Effector CD8-positive, alpha-beta T cell (primary cell): ENCODE measurements at places on chromosomes 3 and 15.

GRCh38 chr15:62503451-62503850, 338.4 kb upstream of the C2CD4B start:
- DNase-seq = no peak

DNA sequence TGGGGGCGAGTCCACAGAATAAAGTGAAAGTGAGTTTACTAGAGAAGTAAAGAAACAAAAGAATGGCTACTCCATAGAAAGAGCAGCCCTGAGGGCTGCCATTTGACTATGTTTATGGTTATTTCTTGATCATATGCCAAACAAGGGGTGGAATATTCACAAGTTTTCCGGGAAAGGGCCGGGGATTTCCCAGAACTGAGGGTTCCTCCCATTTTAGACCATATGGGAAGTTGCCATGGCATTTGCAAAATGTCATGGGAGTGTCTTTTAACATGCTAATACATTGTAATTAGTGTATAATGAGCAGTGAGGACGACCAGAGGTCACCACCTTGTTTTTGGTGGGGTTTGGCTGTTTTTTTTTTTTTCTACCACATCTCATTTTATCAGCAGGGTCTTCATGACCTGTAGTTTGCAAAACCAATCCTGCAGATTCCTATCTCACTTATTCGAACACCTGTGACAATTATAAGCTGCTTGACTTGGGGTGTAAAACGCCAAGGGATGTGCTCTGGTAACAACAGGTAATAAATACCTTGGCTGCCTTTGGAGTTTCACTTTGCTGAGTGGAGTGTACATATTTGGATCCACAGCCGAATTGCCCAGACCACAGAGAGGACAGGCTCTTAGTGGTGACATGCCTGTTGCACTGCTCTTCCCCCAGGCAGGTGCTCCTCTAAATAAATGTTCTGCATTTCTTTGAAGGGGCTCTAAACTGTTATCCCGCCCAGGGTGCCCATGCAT, 43.6 kb downstream of the C2CD4B start:
- DNase-seq = no peak

DNA sequence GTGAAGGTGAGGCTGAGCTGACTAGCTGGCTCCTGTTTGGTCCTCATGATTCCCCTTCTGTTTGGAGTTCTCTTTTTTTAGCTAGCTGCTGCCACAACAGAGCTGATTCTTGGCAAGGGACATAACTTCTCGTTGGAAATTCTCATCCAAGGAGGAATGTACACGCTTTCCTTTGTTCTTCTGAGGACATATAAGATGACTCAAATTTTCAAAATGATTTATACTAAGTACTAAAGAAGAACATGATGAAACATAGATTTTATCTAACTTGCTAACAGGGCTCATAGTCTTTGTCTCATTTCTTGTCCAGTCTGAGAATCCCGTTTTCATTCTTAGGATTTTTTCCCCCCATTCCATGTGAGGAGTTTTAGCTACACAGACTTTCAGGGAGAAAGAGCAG, 2.9 kb upstream of the TFG start:
- DNase-seq = no peak

DNA sequence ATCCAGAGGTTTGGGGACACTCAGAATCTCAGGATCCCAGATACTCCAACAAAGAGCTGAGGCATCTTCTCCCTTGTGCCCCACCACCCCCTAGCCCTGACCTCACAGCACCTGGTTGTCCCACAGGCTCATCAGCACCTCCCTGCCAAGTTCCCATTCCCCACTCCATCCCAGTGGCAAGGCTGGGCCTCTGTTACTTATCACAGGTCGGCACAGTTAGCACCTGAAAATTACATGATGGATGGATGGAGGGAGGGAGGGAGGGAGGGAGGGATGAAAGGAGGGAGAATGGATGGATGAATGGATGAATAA, 12.8 kb downstream of the MYL3 start:
- DNase-seq = no peak

DNA sequence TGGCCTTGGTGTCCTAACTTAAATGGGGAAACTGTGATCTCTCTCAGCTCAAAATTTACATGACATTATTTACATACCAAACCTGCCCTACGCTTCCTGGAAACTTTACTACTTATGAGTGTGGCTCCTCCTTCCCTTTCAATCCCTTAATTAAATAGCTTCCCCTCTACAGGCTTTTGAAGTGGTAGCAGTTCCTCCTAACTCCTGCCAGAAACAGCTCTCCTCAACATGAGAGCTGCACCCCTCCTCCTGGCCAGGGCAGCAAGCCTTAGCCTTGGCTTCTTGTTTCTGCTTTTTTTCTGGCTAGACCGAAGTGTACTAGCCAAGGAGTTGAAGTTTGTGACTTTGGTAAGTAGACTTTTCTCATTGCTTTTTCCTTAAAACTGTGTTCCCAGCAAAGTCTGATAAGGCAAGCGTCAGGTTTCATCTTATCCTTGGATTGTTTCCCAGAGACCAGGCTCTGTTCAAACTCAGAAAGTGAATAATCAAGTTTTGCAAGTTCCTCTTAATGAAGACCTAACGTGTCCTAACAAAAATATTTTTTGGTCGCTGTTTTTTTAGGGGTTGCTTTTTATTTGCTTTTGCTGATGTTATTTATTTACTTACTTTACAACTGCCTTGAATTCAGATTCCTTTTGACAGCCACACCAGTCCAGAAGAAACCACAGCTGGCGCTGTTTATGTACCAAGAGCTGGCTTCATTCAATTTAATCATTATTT, at the start of gene ACP3:
ACP3 (plus strand) TSS at position 179 of the 720 bp plus-strand sequence; CDS start at position 229, 50 bp downstream.
- DNase-seq = no peak

- no peak for DNase-seq
Measured at GRCh38 chr3:180283251-180283650, 246.5 kb upstream of the PEX5L start.

GRCh38 chr3:180282386-180282785, 245.6 kb upstream of the PEX5L start:
- no peak for DNase-seq

- DNase-seq = no peak
Measured at GRCh38 chr3:94440767-94441493, 378.1 kb downstream of the NSUN3 start.

DNA sequence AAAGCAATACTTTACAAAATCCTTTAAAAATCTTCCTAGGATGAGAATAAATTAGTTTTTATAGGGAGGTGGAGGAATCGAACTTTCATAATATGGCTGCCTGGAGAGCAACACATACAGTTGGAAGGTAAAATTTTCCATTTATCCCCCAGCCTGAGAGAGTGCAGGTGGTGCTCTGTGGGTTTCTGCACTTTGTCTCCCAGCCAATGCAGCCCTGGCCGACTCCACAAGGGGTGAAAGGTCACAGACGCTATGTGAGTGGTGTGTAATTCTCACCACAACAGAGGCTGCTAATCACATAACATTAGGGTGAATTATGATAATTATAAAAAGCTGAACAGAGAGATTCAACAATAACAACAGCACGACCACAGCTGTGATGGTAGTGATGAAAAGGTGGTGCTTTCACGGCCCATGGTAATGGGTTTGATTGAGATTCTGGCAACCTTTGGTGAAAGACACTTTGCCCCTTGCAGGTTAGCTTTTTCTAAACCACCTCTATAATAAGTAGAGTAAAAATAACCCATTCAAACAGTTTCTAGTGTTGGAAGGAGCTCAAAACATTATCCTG, 30.1 kb upstream of the NANOGP8 start:
- no peak for DNase-seq

- no peak for DNase-seq
Measured at GRCh38 chr3:123694366-123695087, 109.7 kb upstream of the HACD2 start.

DNA sequence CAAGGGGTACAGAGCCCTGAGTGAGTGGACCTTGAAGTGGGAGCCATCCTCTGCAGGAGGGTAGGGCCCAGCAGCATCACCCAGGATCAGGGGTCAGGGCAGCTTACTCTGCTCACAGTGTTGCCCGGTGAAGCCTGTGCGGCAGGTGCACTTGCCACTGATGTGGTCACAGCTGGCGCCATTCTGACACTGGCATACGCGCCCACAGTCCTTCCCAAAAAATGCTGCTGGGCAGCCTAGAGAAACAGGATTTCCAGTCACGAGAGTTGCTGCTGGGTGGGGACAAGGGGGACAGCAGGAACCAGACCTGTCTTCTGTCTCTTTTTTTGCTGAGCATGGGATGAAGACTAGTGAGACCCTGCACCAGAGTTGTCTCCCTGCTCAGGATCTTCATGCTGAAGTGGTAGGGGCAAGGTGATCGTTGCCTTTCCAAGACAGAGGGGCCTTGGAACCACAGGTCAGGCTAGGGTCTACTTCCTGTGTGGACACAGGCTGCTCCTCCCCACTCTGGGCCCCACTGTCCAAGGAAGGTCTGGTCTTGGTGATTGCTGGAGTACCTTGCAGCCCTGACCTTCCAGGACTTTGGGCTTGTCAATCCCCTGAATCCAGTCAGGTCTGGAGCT, 46.9 kb downstream of the RAB11A start:
- DNase-seq = no peak

DNA sequence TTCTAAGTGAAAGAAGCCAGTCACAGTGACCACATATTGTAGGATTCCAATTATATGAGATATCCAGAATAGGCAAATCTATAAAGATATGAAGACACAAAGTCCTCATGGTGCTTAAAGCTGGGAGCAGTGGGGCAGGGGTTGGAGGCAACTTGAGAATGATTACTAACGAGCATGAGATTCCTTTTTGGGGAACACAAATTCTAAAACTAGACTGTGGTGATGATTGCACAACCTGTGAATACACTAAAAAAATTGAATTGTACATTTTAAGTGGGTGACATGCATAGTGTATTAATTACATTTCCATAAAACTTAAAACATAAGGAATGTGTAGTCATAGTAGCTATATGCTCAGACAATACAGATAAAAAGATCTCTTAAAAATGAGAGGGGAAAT, 103.2 kb downstream of the DPH6 start:
- DNase-seq = no peak

DNA sequence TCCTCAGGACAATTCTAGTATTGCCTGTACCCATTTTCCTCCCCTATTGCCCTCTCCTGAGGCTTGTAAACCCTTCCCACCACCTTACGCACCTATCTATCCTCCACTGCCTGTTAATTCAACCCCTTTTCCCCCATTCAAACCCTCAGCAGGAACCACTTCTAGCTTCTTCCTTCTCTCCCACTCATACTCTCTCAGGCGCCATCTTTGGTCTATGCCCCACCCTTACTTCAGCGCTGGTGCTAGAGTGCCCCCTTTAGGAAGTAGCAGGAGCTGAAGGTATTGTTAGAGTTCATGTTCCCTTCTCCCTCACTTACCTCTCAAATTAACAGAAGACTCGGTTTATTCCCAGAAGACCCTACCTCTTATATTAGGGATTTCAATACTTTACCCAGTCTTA, 121.8 kb upstream of the NLGN1 start:
- DNase-seq = no peak

- DNase-seq = no peak
Measured at GRCh38 chr3:15443826-15444524, 16.6 kb downstream of the EAF1 start.

DNA sequence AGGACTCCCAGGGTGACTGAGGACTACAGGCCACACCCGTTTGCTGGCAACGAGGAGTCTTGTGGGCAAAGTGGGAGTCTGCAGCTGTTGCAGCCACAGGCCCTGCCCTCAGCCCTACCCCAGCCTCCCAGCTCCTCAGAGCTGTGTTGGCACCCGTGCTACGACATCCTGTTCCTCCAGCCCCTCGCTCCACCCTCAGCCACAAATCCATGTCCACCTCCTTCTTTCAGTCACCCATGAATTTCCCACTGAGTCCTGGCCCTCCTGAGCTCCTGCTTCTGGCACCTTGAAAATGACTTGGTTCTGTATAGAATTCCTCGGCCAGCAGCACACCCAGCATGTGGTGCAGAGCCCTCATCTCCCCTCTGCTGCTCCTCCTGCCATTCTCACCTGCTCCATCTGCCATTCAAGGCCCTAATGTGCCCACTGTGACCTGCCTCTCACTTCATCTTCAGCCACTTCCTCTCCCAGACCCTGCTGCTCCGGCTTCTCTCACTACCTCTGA, 20.9 kb upstream of the VILL start:
- DNase-seq = no peak
